ENCODE measurements at places on chromosomes 5 and 9. TPM values are rescaled to one million over a fixed set of nuclear protein-coding genes. Genes with fewer than 3 reads are reported as not detected.
A peak's percentile ranks its signal among the peaks of the same experiment; 100 is the strongest.

KCNMB1 gene
- total RNA-seq: 0.09 TPM

- DNase-seq: no peak
Observed at GRCh38 chr9:5869315-5870019, 21.2 kb upstream of the MLANA start.

- DNase-seq: no peak
Observed at GRCh38 chr5:137600721-137601360, 101.7 kb upstream of the SPOCK1 start.

DNA sequence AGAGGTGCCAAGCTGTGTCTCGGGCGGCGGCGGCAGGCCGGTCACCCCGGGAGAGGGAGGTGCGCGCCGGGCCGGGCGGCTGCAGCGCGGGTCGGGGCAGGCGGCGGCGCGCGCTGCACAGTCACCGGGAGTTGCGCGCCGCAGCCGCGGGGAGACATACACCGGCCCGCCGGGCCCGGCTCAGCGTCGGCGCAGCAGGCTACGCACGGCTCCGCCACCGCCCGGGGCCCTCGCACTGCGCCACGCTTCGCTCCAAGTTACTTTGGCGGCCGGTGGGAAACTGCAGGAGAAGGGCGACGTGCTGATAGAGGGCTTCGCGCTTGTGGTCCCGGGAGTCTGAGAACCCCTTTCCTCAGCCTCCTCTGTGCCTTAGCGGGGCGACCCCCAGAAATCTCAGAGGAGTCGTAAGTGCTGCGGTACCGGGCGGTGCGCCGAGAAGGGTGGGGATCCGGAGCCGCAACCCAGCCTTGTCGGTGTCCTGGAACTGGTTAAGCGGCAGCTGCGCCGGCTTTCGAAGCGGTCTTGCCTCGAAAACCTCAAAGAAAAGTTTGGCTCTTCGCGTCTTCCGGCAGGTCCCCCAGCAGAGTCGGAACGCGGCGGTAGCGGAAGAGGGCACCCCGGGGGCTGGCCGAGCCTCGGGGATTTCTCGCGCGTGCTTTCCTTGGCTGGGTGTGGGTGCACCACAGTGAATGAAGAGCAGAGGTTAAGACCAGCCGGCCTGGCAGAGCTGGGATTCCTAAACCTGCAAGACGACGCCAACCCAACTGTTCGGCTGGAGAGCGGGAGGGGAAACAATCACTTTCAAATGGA is at the start of gene EFNA5:
EFNA5 (minus strand) TSS at position 6 of the 810 bp plus-strand sequence.
- peak; percentile 35 for DNase-seq

DNA sequence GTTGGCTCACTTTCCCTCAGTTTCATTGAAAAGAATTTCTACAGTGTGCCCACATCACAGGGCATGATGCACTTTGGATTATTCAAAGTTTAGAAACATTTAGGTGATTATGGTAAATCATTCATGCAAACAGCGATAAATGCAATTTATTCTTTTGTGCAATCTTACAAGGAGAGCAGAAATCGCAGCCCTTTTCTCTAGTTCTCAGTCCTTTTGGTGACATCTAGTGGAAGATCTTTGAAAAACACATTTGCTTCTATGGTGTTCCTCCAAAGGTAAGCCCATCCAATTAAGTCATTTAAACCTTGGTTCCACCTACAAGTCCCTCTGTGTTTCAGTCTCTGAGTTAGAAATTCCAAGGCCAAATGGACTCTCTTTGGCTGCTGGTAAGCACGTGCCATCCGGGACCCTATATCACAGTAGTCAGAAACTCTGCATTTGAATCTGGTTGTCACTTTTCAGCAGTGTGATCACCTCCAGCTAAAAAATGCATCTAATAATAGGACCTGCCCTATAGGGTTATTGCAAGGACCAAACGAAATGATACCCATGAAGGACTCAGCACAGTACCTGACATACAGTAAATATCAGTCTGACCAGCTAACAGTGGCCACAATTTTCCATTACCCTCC is 66.4 kb downstream of the MACROH2A1 start:
- DNase-seq: no peak

SLC34A3 gene
- not detected for total RNA-seq

DNA sequence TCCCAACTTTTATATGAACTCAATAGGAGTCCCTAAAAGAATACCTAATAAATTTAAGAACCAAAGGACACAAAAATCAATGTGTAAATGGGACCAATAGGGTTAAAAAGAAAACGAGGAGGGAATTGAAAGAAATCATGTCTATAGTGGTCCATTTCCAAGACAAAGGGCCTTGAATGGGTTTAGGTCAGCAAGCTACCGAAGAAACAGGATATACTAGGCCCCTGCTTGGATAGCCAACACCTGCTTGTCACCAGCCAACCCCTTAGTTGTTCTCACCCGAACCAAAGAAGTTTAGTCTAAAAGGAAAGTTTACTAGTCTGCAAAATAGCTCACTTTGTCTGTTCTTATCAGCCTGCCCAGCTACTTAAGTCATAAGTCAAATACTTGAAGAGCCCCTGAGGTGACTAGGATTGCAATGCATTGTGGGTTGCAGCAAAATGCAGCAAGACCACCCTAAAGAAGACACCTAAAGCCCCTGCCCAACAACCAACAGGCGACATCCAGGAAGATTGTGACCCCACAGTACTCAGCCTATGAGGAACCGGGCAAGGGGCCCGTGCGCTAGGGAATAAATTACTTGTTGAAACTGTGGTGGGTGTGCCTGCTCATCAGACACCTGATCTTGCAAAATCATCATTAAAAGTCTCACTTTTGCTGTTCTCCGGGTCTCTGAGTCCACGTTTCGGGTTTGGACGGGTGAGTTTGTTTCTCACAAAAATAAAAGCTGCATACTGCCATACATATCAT is 183.9 kb upstream of the PPP1R26 start:
- DNase-seq: no peak

DNA sequence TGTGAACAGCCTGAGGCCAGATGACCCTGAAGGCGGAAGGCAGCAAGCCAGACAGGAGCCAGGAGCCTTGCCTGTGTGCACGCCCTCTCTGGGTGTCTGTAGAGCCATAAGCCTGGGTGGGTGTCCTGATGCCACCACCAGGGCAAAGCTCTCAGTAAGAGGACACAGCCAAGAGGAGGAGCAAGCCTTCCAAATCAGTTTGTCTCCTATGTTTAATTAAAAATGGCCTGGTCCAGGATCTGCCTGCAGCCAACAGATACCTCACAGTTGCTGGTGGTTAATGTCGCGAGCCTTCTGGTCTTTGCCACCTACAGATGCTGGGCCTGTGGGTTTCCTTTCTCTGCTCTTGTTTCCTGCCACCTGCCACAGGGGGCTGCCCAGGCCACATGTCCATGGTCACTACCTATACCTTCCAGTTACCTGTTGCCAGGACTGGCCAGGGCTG is 56.9 kb downstream of the SYK start:
- DNase-seq: no peak

LMAN2 gene
- 73.0 TPM for total RNA-seq

GRCh38 chr9:78692871-78693270 is 395.9 kb downstream of the PSAT1 start:
- no peak for DNase-seq

WDR5 gene
- total RNA-seq: 68.2 TPM

DNA sequence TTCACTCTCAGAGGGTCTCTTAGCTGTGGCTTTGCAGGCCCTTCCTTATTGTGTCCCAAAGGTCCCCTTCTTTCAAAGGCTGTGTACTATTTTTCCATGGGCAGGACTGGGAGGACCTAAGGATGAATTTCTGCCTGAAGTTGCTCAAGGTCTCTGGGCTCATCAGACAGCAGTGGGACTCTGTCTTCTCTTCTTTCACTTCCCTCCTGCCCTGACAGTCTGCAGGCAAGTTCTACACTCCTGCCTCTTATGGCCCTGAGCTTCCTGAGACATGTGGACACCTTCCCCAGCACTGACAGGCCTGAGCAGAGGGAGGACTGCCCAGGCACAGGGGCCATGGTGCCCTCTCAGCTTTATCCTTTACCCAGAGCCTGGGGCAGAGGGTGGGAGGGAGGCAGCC is 14.8 kb downstream of the ENHO start:
- DNase-seq: no peak

EIF4E1B gene
- total RNA-seq: not detected

PCDHB11 gene
- 3.6 TPM for total RNA-seq

- no peak for DNase-seq
Observed at GRCh38 chr9:80144856-80145255, 573.1 kb downstream of the TLE4 start.

Data from neural crest cell (in vitro differentiated cells).